Renal pelvis (tissue), 12 donors: ENCODE measurements at places on chromosomes 7 and 10. TPM values are rescaled to one million over a fixed set of nuclear protein-coding genes. Genes with fewer than 3 reads are reported as not detected.

- DNase-seq: no peak
Measured at GRCh38 chr7:17512181-17512675, 213.8 kb downstream of the AHR start.

DNA sequence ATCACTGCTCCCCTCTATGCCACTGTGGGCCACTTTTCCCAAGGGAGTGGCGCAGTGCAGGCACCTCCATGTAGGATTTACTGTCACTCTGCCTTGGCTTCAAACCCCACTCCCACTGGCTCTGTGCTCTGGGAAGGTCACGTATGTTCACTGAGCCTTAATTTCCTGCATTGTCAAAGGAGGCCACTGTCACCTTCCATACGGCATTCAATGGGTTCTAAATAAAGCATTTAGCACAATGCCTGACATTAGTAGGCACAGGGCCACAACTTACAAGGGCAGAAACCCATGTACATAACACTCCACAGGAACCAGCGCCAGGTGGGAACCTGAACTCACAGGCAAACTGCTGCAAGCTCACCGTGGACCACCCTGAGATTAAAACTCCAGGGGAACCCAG, 196.4 kb downstream of the USP6NL start:
- DNase-seq: no peak

DNA sequence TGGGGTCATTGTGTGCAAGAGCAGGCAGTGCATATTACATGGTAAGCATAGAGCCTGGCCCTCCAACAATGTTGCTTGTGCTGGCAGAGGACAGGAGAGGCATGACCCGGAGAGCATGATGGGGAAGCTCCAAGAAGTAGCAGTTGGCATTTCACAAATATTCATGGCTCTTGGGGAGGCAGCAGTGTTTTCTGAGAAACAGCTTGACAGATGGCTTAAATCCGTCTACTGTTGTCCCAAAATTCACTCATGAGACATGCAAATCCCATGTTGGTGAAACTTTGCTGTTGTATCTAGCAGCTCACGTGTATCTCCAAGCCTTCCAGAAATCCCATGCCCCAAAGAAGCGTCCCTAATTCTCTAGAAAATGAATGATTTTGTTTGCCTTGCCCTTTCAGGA, 487.0 kb downstream of the SORCS3 start:
- no peak for DNase-seq

DNA sequence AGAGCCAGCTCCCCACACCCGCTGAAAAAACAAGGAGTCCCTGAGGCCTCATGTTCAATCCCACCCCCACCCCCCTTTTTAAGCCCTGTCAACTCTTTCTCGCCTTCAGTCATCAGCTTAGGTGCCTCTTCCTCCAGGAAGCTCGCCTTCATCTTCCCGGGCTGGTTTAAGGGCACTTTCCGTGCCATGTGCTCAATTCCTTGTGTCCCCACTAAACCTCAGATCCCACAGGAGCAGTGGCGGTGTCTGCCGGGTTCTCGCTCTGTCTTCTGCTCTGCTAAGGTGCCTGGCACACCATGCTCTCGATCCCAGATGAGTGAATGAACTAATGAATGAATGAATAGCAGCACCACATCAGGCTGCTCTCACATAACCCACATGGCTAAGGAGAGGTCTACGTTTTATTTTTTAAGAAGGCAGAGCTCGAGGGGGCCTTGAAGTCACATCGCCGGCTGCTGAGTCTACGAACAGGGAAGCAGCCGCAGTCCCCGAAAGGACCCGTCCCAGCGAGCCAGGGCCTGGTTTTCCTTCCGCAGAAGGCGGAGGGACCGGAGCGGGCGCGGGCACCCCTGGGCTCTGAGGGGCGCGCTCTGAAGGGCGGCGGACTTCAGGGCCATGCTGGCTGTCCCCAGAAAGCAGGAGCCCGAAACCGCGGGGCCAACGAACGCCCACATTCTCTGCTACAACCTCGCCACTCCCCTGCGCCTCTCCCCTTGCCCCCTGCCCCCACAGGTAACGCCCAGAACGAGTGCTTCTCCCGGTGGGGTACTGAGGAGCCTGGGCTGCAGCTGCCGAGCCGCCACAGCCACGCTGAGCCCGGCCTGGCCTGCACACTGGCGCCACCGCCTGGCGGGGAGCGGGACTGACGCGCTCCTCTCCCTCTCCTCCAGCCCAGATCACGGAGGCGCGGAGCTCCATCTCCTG, 73.4 kb upstream of the KCNMA1 start:
- DNase-seq: peak; percentile 38

GRCh38 chr10:23886355-23886754, 322.6 kb upstream of the KIAA1217 start:
- no peak for DNase-seq

- DNase-seq: no peak
Measured at GRCh38 chr7:285731-286130, 4.2 kb upstream of the FOXL3 start.

DNA sequence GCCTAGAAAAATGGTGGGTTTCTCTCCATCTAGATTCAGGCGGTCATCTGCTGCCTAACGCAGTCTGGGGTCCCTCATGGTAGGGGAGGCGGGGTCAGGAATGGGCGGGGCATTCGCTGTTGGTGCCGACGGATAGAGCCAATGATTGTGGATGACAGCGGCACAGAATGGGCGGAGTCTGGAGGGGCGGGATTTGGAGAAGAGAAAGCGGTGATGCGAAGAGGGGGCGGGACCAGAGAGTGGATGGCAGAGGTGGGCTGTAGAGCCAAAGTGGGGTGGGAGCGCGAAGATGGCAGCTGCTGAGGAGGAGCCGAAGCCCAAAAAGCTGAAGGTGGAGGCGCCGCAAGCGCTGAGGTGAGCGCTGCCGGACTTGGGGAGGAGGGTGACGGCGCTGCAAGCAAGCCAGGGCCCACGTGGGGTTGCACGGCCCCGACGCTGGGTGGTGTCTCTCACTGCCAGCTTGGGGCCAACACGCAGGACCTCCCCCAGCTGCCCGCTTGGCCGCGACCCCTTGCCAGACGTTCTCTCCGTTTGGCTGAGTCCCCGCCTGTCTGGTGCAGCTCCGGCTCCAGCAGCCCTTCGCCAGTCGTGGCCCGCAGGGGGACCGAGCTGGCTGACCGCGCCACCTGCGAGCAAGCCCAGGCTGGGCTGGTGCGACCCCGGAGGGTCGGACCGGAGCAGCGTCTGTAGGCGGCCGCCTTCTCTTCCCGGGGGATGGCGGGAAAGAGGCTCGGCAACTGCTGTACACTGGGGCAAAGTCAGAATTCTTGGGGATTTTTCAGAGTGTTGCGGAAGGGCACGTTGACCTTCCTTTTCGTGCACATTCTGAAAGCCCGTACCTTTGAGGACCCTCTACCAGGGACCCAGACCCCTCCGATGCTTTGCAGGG, at the start of gene ADK:
Gene ADK (plus strand): TSS at position 232 of the 889 bp plus-strand sequence. CDS start 58 bp downstream, at position 290.
- peak; percentile 100 for DNase-seq

GRCh38 chr10:9051328-9051974, 997.0 kb downstream of the GATA3 start:
- DNase-seq: no peak

- DNase-seq: no peak
Measured at GRCh38 chr7:140053812-140054539, 8.8 kb downstream of the PARP12 start.

DNA sequence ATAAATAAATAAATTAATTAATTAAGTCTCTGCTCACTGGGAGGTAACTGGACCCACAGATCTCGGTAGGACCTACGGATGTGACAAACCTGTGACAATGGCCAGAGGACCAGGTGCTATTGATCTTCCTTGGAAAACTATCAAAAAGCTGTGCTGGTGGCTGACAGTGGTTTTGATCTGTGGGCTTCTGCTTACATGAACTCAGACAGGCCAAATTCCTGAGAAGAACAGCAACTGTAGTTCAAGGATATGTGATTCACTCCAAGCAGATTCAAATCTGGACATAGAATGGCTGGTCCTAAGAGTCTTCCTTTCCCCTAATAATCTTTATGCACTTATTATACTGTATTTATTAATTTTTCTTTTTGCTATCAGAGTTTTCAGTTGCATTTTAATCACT, 80.0 kb downstream of the ATXN7L1 start:
- DNase-seq: no peak

- peak; percentile 41 for DNase-seq
Measured at GRCh38 chr10:23370106-23370505, 25.5 kb upstream of the C10orf67 start.

DNA sequence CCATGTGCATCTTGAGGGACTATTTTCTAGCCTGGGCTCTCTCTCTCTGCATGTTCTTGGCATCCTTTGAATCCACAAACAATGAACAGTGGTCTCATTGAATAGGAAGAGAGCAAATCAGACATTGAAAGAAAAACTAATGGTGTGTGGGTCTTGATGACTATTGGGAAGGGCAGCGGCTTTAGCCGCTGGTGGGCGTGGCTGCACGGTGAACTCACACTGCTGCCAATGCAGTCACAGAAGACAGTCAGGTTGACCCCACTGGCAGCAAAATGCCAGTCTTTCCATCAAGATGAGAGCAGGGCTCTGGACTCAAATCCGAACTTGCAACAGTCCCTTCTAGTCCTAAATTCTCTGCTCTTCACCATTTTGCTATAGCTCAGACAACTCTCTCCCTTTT, 91.0 kb downstream of the ADARB2 start:
- no peak for DNase-seq

DNA sequence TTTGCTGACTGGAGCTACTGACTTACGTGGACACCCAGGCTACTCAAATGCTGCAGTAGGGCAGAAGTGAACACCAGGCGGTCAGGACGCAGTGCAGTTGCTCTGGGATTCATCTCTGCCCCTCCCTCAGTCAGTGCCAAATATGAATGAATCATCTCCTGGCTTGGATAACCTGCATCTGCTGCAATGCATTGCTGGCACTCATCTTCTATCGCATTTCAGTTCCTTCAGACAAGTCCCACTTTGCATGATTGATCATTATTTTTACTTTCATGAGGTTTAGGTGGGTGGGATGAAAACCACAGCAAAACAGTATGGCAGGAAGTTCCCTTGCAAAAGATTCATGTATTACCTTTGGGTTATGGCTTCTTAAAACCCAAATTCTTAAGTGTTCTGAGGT, 224.6 kb upstream of the NRP1 start:
- DNase-seq: no peak

GRCh38 chr7:121505021-121505420, 108.9 kb upstream of the FAM3C start:
- DNase-seq: no peak

GRCh38 chr10:33174674-33175434, 159.6 kb downstream of the NRP1 start:
- DNase-seq: no peak

DNA sequence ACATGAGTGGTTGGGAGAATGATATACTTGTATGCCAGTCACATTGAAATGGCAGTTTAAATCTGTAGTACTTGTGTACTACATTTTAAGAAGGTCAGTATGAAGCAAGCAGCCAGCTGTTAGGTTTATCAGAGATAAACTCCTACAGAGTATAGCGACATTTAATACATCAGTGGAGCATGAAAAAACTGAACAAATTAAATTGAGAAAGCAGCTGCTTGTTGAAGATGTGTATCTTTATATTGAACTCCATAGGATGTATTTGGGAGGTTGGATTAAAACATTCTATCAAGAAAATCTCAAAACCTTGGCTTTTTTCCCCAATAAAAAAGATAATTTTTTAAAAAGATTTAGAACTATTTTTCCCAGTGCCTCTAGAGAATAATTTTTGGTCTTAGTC, 47.8 kb downstream of the PHF14 start:
- DNase-seq: no peak

CALU gene
- 184 TPM for polyA plus RNA-seq

ADIRF gene
- 19.0 TPM for polyA plus RNA-seq

SLC18A2 gene
- 1.1 TPM for polyA plus RNA-seq

BLNK gene
- polyA plus RNA-seq: 36.9 TPM

RNF32 gene
- polyA plus RNA-seq: 4.3 TPM
